ENCODE measurements at places on chromosomes 2 and 18. TPM values are rescaled to one million over a fixed set of nuclear protein-coding genes. Genes with fewer than 3 reads are reported as not detected.
A peak's percentile ranks its signal among the peaks of the same experiment; 100 is the strongest.

- DNase-seq, result no peak
Measured at GRCh38 chr2:136058262-136058661, 59.7 kb downstream of the CXCR4 start.

- no peak for DNase-seq
Measured at GRCh38 chr2:68813596-68813995, 57.6 kb downstream of the BMP10 start.

Gene ALPP
- total RNA-seq, result not detected

Gene SERPINB5
- total RNA-seq, result not detected

DNA sequence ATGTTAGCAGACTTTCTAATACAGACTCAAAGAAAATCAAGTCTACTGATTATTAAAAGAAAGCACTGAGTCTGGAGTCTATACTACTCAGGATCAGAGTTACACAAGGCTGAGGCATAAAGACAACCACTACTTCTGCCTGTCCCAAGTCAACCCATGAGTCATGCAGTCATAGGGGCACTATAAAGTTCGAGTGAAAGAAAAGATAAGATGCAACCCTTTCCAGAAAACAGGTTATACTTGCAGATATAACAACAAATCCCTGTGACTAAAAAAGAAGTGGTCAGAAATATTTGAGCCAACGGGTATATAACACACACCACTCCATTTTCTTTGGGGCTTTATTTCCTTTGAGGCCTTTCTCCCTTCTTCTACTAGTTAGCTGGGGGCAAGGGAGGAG, 18.6 kb upstream of the SCRN3 start:
- no peak for DNase-seq

Gene SAG
- total RNA-seq, result not detected

Gene WDR75
- total RNA-seq, result 34.0 TPM

DNA sequence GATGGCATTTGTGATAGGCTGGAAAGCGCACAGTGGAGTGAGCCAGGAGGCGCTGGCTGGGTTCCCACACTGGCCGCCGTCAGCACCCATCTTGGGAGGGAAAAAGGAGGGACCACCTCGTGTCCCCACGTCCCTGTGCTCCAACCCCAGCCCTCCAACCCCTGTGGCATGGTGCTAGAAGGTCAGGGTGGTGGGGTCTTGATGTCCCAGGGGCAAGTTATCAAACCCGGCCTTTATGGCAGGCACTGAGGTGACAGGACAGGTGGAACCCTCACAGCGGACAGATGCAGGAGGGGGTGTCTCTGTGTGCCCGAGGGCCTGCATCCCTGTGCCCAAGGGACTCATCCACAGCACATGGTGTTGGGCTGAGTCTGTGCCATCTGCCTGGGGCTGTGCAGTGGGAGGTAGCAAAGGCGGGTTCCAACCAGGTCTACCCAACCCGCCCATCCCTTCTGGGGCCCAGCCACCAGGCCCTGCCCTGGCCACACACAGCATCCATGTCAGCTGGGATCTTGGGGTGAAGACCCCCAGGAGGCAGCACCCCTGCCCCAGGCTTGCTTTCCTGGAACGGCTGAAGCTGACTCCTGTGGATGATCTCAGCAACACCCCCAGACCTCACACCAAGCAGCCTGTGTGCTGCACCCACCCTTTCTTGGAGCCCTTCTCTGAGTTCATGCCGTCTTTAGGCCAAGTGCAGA, 246.1 kb downstream of the NDUFA10 start:
- DNase-seq, result peak; percentile 65

Measured in mesenteric fat pad (tissue), 1 donor.